Memory B cell (primary cell): ENCODE measurements at places on chromosomes 13 and 19.

- H3K4me1 ChIP-seq, result no peaks in the 10 kb centered on the region
- H3K4me3 ChIP-seq, result no peak overlapping the region
- DNase-seq, result no peak
- no peaks in the 10 kb centered on the region for H3K36me3 ChIP-seq
- no peak overlapping the region for H3K27ac ChIP-seq
Measured at GRCh38 chr19:47998800-47999199, 4.4 kb downstream of the ELSPBP1 start.

GRCh38 chr13:59774491-59774971 is 389.2 kb downstream of the DIAPH3 start:
- no peak overlapping the region for H3K27ac ChIP-seq
- H3K27me3 ChIP-seq, result no peaks in the 10 kb centered on the region
- no peaks in the 10 kb centered on the region for H3K4me1 ChIP-seq
- DNase-seq, result no peak
- no peak overlapping the region for H3K4me3 ChIP-seq

DNA sequence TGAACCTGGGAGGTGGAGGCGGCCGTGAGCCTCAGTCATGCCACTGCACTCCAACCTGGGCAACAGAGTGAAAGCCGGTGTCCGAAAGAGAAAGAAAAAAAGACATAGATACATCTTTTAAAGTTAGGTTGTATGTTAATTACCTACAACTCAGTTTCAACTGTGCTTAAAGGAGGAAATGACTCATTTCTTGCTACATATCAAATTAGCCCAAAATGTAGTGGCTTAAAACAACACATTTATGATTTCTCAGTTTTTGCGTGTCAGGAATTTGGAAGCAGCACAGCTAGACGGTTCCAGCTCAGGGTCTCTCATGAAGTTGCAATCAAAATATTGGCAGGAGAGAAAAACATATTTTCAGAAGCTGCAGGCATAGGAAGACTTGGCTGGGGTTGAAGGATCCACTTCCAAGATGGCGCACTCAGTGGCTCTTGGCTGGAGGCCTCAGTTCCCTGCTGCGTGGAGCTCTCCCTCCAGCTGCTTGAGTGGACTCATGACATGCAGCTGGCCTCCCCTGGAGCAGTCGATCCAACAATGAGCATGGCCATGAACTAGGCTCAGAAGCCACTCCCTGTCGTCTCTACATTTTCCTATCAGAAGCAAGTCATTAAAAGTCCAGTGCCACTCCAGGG is 7.1 kb downstream of the LDLR start:
- no peak for DNase-seq
- peaks cover 14% of the 10 kb centered on the region for H3K4me1 ChIP-seq
- H3K27me3 ChIP-seq, result peaks cover 6% of the 10 kb centered on the region
- H3K27ac ChIP-seq, result peak overlapping the region; percentile 28
- peaks cover 2% of the 10 kb centered on the region for H3K36me3 ChIP-seq

DNA sequence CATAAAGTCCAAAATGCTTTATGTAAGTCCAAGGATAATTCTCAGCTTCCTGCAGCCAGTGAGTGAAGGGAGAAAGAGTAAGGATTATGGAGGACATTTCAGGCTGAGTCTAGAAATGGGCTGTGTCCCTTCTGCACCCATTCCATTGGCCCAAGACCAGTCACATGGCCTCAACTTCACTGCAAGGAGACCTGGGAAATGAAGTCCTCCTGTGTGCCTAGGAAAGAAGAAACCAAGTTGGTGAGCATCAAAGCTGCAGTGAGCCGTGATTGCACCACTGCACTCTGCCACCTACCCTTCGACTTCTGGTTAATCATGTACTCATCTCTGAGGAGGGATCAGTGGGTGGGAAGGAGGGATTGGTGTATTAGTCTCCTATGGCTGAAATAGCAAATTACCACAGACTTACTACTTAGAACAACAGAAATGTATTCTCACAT is 3.6 kb upstream of the CD37 start:
- peaks cover 28% of the 10 kb centered on the region for H3K36me3 ChIP-seq
- H3K4me3 ChIP-seq, result peak overlapping the region; percentile 54
- H3K4me1 ChIP-seq, result peaks cover 61% of the 10 kb centered on the region
- peak overlapping the region; percentile 98 for H3K27ac ChIP-seq
- no peaks in the 10 kb centered on the region for H3K27me3 ChIP-seq
- peak; percentile 54 for DNase-seq

DNA sequence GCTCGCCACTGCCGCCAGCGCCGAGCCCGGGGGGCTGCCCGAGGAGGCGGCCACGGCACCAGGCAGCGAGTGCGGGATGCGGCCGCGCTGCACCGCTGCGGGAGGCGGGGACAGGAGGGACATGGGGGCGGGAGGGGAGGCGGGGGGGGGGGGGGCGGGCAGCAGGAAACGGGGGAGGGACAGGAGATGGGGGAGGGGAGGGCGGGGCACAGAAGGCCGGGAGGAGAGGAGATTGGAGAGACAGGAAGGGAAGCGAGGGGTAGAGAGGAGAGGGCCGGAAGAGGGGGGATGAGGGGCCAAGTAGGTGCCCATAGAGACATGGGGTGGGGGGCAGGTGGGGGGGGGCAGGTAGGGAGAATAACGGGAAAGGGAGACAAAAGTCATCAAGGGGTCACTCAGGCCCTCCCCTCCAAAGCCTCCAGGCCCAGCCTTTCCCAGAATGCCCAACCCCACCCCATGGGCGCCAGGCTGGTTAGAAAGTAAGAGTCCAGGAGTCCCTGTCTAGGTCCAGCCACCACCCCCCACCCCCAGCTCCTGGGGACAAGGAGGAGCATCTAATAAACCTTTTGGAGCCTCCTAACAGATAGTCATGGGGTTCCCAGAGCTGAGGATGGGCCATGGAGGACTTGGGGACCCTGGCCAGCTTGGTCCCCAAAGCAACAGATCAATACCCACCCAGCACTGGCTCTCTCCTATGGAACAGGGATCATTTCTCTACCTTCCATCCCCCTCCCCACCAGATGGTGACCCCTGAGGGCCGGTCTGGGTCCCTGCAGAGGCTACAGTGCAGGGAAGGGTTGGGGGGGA is 9.5 kb downstream of the NR2F6 start:
- no peak overlapping the region for H3K27ac ChIP-seq
- peaks cover 2% of the 10 kb centered on the region for H3K36me3 ChIP-seq
- no peak for DNase-seq
- peak overlapping the region; percentile 60 for H3K4me3 ChIP-seq
- H3K4me1 ChIP-seq, result peaks cover 2% of the 10 kb centered on the region

DNA sequence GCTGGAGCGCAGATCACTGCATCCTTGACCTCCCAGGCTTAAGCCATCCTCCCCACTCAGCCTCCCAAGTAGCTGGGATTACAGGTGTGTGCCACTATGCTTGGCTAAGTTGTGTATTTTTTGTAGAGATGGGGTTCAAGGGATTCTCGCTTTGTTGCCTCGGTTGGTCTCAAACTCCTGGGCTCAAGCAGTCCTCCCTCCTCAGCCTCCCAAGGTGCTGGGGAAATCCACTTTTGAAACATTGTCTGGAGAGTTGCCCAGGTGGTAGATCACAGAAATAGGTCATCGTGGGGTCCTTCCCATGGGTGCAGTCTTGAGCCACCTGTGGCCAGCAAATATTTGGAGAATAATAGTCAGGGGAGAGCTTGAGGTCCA is 5.2 kb downstream of the LDLR start:
- peak overlapping the region; percentile 28 for H3K27ac ChIP-seq
- peaks cover 2% of the 10 kb centered on the region for H3K36me3 ChIP-seq
- H3K27me3 ChIP-seq, result peaks cover 5% of the 10 kb centered on the region
- no peak overlapping the region for H3K4me3 ChIP-seq

GRCh38 chr13:113804017-113804702 is 45.1 kb downstream of the TMEM255B start:
- H3K36me3 ChIP-seq, result no peaks in the 10 kb centered on the region
- no peaks in the 10 kb centered on the region for H3K4me1 ChIP-seq
- DNase-seq, result no peak
- no peak overlapping the region for H3K27ac ChIP-seq
- no peak overlapping the region for H3K4me3 ChIP-seq
- H3K27me3 ChIP-seq, result no peaks in the 10 kb centered on the region

- H3K27me3 ChIP-seq, result peaks cover 2% of the 10 kb centered on the region
- no peaks in the 10 kb centered on the region for H3K4me1 ChIP-seq
- H3K27ac ChIP-seq, result no peak overlapping the region
- no peak overlapping the region for H3K4me3 ChIP-seq
Measured at GRCh38 chr13:110262508-110263291, 44.3 kb downstream of the COL4A1 start.

DNA sequence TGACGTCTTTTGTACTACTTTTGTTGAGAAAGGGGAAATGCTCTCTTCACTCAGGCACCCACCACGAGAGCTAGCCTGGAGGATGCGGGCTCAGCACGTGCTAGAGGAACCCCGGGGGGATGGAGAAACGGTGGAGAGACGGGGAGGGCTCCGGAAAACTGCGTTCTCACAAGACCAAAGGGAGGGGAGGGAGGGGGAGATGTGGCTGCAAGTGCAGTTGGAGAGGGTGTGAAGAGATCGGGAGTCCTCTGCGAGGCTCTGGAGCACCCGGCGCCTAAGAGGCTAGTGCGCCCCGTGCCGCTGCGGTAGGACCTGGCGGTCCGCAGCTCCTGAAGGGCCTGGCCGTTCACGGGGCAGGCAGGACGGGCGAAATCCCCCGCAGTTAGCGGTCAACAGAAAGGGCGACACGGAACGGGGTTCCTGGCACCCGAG is 43.4 kb upstream of the XPO4 start:
- H3K4me3 ChIP-seq, result peak overlapping the region; percentile 8
- H3K27me3 ChIP-seq, result peaks cover 18% of the 10 kb centered on the region
- no peak overlapping the region for H3K27ac ChIP-seq
- DNase-seq, result no peak

DNA sequence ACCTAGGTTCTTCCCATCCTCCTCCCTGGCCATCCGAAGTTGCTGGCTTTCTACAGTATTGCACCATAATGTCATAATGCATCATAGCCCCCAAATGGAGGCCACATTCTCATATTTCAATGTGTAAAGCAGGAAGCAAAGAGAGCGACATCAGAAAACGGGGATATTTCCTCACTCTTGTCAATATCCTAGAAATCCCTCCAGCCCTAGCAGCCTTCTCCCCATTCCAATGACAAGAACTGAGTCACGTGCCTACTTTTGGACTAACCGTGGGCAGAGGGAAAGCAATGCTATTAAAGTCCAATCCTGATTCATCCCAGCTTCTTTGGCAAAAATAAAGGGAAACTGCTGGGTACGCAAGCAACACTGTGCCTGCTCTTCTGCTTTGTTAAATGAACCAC is 4.3 kb upstream of the RAP2A start:
- H3K27me3 ChIP-seq, result peaks cover 2% of the 10 kb centered on the region
- H3K4me3 ChIP-seq, result no peak overlapping the region
- peaks cover 4% of the 10 kb centered on the region for H3K4me1 ChIP-seq
- no peak for DNase-seq
- no peaks in the 10 kb centered on the region for H3K36me3 ChIP-seq
- H3K27ac ChIP-seq, result no peak overlapping the region

- H3K36me3 ChIP-seq, result peaks cover 25% of the 10 kb centered on the region
- no peak for DNase-seq
- H3K4me1 ChIP-seq, result peaks cover 11% of the 10 kb centered on the region
- H3K27me3 ChIP-seq, result no peaks in the 10 kb centered on the region
- H3K27ac ChIP-seq, result no peak overlapping the region
Measured at GRCh38 chr19:43612374-43612773, 486 bp downstream of the SRRM5 start.

GRCh38 chr13:26488236-26489003 is 69.1 kb upstream of the WASF3 start:
- no peak overlapping the region for H3K4me3 ChIP-seq
- H3K4me1 ChIP-seq, result no peaks in the 10 kb centered on the region
- H3K27me3 ChIP-seq, result peaks cover 14% of the 10 kb centered on the region

GRCh38 chr13:107834281-107834680 is 381.1 kb downstream of the LIG4 start:
- no peak for DNase-seq
- H3K4me3 ChIP-seq, result no peak overlapping the region
- no peaks in the 10 kb centered on the region for H3K36me3 ChIP-seq
- H3K27me3 ChIP-seq, result no peaks in the 10 kb centered on the region

DNA sequence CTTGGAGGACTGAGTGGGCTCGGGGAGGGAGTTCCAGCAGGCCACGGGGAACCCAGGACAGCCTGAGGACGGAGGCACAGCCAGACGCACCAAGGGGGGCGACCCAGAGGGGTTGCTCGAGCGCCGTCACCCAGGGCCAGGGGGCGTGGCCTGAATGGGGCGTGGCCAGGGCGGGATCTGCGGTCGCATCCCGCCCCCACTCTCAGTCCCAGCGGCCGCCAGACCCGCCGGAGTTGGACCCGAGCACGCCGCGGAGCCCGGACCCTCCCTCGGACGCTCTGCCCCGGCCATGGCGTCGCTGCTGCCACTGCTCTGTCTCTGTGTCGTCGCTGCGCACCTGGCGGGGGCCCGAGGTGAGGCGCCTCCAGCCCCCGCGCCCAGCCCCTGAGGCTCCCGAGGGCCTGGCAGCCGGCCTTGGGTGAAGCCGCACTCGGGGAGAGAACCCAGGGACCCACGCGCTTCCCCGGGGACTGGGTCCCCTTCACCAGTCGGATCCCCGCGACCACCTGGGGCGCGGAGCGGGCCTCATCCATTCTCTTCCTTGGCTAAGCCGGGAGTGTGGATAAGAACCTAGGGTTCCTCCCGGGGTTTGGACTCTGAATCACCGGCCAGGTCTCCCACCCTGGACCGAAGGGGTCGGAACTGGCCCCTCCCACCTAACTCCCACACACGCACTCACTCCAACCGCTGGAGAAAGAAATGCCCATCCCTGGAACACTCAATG is at the start of gene CILP2:
Gene CILP2, plus strand, starts transcription at position 205 of the 724 bp plus-strand sequence. Its CDS starts 85 bp downstream, at position 290.
- no peak within 1 kb of the TSS for H3K27ac ChIP-seq
- H3K4me1 ChIP-seq, result peaks cover 20% of the 10 kb centered on the region
- peak within 1 kb of the TSS; percentile 76 for H3K4me3 ChIP-seq
- H3K27me3 ChIP-seq, result peaks cover 20% of the 10 kb centered on the region
- no peaks in the 10 kb centered on the region for H3K36me3 ChIP-seq

DNA sequence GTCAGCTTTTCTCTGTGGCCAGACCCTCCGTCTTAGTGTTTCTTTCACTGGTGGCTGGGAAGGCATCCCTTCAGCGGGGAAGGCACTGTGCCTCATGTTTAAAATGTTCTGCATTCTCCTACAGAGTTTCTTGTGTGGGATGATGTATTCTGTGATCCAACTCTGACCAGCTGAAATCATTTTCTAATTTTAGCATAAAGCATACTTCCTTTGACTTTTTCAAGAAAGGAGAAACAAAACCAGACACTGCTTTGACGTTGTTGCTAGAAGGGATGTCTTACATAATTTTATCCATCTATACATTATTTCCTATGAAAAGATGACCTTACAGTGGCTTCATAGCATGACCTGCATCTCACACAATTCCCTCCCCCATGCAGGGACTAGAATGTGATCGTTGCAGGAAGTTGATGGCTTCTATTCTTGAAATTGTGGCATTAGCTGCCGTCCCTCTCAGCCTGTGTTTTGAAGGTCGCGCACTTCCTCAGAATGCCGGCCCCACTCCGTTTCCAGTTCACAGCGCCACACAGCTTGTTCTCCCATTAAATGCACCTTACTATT is 38.6 kb upstream of the TEX29 start:
- H3K27ac ChIP-seq, result no peak overlapping the region
- no peak for DNase-seq
- H3K4me1 ChIP-seq, result peaks cover 2% of the 10 kb centered on the region
- peaks cover 48% of the 10 kb centered on the region for H3K36me3 ChIP-seq
